CD4-positive, alpha-beta memory T cell (primary cell): ENCODE measurements at places on chromosomes 4 and X.

DNA sequence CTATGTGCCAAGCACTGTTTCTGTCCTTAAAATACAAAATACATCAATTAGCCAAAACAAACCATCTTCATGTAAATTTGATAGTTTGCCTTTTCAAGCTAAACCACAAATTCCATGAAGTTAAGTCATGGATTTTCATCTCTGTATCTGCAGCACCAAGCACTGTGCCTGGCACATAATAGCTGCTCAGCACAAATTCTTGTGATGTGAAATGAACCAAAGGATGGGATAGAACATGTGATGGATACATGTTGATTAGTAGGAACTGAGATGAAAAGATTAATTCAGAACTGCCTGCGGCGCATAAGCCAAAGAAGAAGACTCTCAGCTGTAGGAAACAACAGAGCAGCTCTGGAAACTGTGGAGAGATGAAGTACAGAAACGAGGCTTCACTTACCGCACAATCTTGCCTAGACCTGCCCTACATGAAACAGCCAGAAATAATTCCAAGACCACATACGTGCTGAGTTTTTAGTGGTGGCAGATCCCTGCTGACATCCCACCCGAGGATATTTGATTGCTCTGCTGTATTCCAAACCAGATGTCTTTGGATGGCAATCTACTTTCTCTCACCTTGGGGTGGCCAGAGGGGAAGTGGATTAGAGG, 40.9 kb upstream of the DCLK2 start:
- no peak for DNase-seq

GRCh38 chrX:129823115-129823514, 20.6 kb downstream of the ZDHHC9 start:
- peak; percentile 59 for DNase-seq

GRCh38 chr4:126821152-126821551, 811.6 kb upstream of the INTU start:
- DNase-seq, result no peak

- no peak for DNase-seq
Observed at GRCh38 chr4:150874338-150875226, 140.5 kb downstream of the LRBA start.

GRCh38 chrX:132594129-132594528, 105.3 kb upstream of the MBNL3 start:
- DNase-seq, result no peak
